ENCODE measurements at places on chromosomes 11 and 22. TPM values are rescaled to one million over a fixed set of nuclear protein-coding genes. Genes with fewer than 3 reads are reported as not detected.

DNA sequence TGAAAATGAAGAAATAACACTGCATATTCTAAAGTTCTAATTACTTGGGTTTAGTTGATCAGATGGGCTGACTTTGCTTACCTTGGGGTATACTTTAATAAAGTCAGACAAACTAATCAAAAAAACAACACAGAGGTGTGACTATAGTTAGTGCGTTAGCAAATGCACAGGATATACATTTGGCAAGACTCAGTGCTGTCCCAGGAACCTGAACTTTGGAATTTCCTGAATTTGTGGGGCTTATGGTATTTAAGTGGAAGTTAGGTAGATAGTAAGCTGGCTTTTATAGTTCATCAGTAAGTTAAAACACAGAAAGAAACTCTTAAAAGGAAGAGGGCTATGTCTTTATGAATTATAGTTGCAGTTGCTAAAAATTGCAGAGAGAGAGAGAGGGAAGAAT is 302.6 kb upstream of the DDI1 start:
- no peak for DNase-seq
- H3K36me3 ChIP-seq = no peaks in the 10 kb centered on the region
- no peak overlapping the region for H3K27ac ChIP-seq
- H3K27me3 ChIP-seq = no peaks in the 10 kb centered on the region
- H3K4me1 ChIP-seq = peaks cover 6% of the 10 kb centered on the region
- H3K4me3 ChIP-seq = no peak overlapping the region

GRCh38 chr11:16791191-16791961 is 52.9 kb downstream of the C11orf58 start:
- no peaks in the 10 kb centered on the region for H3K4me1 ChIP-seq
- DNase-seq = no peak
- no peak overlapping the region for H3K27ac ChIP-seq
- no peak overlapping the region for H3K4me3 ChIP-seq
- H3K27me3 ChIP-seq = no peaks in the 10 kb centered on the region

Gene E2F8
- total RNA-seq = 10.6 TPM

DNA sequence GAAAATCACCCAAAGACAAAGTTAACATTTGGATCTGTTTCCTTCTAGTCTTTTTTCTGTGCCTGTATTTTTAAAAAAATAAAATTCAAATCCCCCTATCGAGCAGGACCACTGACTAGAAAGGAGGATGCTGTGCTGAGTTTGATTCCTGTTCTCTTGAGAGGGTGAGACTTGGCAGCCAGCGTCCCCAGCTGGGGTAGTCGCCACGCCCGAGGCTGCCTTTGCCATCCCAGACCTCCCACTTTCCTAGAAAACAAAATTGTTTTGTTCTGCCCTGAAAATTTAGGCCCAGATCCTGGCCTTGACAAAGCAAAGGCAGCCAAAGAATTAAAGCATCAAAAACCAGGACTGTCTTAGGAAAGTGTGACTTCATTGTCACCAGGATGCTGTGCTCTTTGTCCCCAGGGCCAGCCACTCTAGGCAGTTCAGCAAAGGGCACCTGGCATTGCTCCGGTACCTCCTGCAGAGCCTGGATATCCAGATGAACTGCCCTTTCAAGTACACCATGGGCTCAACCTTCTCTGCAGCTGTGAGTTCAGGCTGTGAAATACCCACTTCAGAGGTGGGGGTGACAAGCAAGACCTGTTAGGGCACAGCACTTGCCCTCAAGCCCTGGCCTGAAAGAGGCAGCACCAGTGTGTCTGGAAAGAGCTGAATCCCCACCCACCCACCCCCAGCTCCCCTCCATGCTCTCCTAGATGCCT is 44.6 kb downstream of the KCNQ1OT1 start:
- peaks cover 98% of the 10 kb centered on the region for H3K27me3 ChIP-seq
- H3K27ac ChIP-seq = no peak overlapping the region
- no peaks in the 10 kb centered on the region for H3K4me1 ChIP-seq
- H3K4me3 ChIP-seq = no peak overlapping the region
- no peak for DNase-seq

Gene RASD2
- 3.6 TPM for total RNA-seq

DNA sequence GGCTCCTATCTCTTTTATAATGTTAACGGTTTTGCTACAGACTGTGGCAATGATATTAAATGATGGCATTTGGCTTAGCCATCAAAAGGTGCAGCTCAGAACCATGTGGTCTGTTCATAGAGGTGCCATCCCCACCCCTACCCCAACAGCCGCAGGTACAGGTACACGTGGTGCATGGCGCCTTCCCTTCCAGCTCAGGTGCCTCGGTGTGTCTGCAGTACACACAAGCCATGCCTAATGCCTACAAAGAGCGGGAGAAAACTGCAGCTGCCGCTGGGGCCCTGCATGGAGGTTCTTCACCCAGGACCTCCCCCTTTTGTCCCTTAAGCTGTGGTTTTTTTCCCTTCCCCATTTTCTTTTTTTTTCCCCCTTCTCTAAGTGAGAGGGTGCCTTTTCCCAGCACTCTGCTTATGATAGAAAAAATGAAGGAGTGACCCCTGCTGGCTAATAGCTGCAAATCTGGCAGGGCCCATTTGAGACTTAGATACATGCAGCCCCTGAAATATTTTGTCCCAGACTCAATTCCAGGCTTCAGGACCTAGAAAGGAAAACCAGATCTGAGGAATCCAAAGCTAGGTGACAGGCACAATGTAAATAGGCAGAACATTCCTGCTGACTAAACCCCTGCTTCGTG is 6.5 kb downstream of the OR52M1 start:
- H3K36me3 ChIP-seq = no peaks in the 10 kb centered on the region
- no peaks in the 10 kb centered on the region for H3K27me3 ChIP-seq
- no peak overlapping the region for H3K27ac ChIP-seq
- peak; percentile 64 for DNase-seq

- H3K27me3 ChIP-seq = no peaks in the 10 kb centered on the region
- H3K36me3 ChIP-seq = no peaks in the 10 kb centered on the region
- H3K4me1 ChIP-seq = peaks cover 10% of the 10 kb centered on the region
- no peak overlapping the region for H3K27ac ChIP-seq
These were observed 44.0 kb upstream of the OPCML start for GRCh38 chr11:133576351-133576750.

DNA sequence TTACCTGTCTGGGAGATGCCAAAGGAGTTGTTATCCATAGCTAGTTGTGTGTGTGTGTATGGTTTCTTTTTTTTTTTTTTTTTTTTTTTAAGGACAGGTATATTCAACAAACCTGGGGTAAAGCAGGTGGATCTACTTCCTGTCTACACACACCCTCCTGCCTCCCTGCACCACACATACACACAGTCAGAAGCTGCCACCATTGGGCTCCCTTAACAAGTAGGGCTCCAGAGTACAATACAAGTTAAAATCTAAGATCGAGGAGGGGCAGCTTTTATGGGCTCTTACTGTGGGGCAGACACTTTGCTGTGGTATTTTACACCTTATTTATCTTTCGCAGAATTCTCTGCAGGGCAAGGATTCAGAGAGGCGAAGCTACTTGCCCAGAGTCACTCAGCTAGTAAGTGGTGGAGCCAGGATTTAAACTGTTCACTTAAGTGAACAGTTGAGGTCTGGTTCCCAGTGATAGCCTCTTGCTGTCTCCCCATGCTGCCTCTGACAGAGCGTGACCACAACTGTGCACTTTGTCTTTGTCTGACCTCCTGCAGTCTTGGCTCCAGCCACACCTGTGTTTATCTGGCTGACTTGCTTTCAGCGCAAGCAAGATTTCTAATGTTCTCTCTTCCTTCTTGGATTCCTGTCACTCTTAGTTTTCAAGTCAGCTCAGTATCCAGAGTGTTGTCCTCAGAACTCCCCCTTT is 135.0 kb downstream of the CSNK2A3 start:
- H3K27me3 ChIP-seq = no peaks in the 10 kb centered on the region
- H3K27ac ChIP-seq = no peak overlapping the region
- H3K36me3 ChIP-seq = no peaks in the 10 kb centered on the region

GRCh38 chr22:21455334-21456089 is 11.7 kb upstream of the TMEM191C start:
- no peaks in the 10 kb centered on the region for H3K36me3 ChIP-seq
- DNase-seq = no peak
- no peak overlapping the region for H3K4me3 ChIP-seq
- peaks cover 2% of the 10 kb centered on the region for H3K4me1 ChIP-seq
- no peaks in the 10 kb centered on the region for H3K27me3 ChIP-seq
